AG09309 (cell line): ENCODE measurements at places on chromosomes 3 and 15.

DNA sequence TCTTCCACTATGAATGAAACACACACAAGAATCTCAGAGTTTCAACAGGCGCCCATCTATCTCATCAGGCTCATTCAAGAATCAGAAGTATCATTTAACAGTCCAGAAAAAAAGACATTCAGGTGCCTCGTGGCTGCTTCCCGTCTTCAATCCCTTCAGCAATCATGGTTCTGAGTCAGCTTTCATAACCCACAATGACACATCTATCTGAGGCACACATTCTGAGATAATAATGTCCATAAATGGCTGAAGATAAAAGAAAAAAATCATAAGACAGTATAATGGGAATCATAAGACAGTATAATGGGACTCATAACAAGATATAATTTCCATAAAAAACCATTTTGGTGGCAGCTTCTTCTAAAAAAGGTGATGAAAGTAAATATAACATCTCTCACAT, 52.4 kb downstream of the TNIK start:
- peak; percentile 41 for DNase-seq

DNA sequence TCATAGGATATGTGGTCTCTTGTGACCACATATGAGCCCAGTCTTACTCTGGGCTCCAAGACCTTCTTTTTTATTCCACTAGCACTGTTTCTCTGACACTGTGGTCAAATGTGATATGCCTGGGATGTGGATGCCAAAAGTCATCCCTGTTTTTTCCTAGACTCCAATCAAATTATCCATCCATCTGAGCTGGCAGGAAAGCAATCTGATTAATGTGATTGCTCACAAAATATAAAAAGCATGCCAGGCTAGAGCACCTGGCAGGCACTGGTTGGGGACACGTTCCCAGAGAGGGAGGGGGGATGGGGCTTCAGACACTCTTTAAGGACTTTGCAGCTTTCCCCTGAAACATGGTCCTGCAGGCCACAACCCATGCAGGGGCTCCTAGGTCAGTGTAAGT, 3.1 kb upstream of the CFAP100 start:
- no peak for DNase-seq

DNA sequence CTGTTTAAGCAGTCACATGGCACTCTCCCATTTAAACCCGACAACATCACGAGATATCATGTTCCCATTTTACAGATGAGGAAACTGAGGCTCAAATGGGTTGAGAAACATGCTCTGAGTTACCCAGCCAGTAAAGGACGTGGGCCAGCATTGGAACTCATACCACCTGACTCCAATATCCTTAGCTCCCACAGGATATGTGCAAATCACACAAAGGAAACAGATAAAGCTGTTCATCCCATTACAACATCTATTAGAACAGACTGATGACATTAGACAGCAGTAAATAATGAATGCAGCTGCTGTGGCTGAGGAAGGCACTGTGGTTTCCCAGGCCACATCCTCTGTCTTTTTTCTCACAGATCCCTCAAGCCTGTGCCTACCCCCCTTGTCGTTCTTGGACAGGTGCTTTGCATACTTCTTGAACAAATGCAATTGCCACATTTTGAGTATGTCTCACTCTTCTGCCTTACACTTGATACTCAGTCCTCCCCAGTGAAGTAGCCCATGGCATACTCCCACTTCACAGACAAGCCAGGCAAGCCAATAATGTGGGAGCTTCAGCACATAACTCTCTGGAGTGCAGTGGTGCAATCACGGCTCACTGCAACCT, 17.7 kb downstream of the FRMD4B start:
- DNase-seq = no peak

DNA sequence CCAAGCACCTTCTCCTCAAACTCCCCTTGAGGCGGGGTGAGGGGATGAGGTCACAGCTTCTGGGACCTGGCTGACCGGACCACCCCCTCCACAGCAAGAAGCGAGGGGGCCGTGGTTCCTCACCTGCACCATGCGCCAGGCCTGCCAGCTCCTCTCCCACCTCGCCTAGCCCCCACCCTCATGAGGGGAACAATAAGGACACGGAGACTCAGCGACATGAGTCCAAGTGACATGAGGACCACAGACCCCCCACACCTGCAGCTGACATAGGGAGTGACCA, 118.7 kb downstream of the CHSY1 start:
- no peak for DNase-seq

- no peak for DNase-seq
Measured at GRCh38 chr15:58526647-58527192, 94.9 kb downstream of the LIPC start.

GRCh38 chr3:185267193-185267592, 13.3 kb upstream of the EHHADH start:
- no peak for DNase-seq
